ENCODE measurements at places on chromosomes 12 and 14. TPM values are rescaled to one million over a fixed set of nuclear protein-coding genes. Genes with fewer than 3 reads are reported as not detected.

CYP46A1 gene
- not detected for total RNA-seq

RPL10L gene
- total RNA-seq = not detected

- DNase-seq = peak; percentile 82
Observed at GRCh38 chr12:77845831-77846230, 15.1 kb downstream of the NAV3 start.

DNA sequence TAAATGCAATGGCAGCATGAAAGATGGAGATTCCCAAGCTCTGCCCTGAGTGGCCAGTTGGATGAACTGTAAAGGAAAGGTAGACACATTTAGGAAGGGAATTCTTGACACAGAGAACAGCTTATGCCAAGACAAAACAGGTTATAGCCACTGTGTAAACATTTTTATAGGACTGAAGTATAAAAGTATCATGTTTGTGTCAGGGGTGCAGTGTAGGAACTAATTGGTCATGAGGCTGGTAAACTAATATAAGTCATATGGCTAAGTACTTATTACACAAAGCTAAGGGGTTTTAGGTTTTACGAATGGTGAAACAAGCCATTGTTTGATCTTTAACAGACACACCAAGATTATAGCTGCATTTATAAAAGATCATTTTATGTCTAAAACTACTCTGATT lies 207.7 kb upstream of the SLC16A7 start:
- no peak for DNase-seq

DNA sequence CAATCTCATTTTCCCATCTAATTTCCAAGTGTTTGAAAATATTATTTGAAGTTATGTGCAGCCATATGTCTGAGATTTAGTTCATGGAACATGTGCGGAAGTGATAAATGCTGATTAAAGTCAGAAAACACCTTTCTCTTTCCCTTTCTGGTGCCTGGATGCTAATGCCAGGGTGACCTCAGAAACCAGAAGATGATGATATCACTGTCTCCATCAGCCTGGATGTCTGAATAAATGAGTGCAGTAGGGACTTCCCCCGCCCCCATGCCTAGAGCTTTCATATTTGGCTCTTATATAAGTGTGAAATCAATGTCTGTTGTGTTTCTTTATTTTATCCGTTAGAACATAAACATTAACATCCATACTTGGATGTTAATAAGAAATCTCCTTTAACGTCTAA lies 261.9 kb upstream of the LRIG3 start:
- no peak for DNase-seq

GRCh38 chr14:102666635-102667034 lies 74.2 kb downstream of the RCOR1 start:
- DNase-seq = no peak

DNA sequence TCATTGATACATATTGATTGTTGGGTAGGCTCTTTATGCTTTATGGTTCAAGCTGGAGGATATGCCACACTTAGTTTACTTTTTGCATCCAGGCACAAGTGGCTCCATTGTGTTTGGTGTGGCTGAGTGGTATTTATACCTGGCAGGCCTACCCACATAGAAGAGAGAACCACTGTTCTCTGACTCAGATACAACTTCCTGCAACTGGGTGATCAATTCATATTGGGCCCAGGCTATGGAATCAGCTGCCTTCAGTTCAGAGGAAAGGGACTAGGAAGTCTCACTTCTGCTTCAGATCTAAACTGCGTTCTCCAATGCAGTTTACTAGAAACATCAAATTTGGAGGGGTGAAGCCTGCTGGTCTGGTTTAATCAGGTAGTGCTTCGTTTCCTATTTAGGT lies 49.8 kb upstream of the LRRK2 start:
- DNase-seq = peak; percentile 2

DNA sequence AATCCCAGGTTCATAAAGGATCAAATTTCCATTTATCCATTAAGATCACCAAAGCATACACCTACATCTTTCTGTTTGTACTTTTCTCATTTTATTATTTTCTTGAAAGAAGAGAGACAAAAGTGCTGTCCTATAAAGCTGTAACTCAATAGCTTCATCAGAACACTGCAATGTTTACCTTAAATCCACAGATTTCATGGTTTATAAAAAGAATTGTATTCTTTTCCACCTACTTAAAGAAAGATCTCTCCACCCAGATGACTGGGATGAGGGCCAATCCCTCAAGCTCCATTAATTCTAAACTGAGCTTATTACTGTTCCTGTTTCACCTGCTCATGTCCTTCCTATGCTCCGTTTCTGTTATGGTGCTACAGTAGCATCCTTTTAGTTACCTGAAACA lies 470.6 kb downstream of the BCAT1 start:
- DNase-seq = no peak

DNA sequence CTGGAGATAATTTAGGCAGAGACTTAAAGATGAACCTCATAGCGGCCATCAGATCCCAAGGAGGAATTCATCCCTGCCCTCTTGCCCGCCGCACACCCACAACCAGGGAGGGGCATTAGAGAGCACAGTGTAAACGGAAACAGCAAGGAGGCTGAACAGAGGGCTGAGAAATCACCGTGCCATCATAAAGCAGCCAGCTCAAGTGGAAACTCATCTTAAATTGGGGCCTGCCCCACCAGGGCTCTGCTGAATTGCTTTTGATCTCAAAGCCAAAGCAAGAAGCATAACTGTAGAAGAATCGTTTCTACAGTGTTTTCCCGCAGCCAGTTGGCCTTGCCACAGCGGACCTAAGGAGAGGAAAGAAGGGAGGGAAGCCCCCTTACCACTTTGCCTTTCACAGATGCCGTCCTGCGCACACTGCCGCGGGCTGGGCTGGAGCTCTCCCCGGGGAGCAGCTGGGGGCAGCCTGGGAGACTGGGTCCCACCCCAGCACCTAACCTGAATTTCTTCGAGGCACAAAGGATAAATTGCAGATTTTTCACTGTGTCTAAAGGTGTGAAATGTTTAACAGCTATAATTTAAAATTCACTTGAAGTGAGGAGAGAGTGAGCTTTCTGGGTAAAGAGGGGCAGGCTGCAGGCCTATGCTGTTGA lies 51.8 kb upstream of the MMP17 start:
- no peak for DNase-seq

- DNase-seq = no peak
Observed at GRCh38 chr12:7066596-7066995, 6.1 kb downstream of the C1S start.

Measured in HT1080 (cell line).